Suprapubic skin (tissue), 4 donors: ENCODE measurements at places on chromosomes 7 and 10.

DNA sequence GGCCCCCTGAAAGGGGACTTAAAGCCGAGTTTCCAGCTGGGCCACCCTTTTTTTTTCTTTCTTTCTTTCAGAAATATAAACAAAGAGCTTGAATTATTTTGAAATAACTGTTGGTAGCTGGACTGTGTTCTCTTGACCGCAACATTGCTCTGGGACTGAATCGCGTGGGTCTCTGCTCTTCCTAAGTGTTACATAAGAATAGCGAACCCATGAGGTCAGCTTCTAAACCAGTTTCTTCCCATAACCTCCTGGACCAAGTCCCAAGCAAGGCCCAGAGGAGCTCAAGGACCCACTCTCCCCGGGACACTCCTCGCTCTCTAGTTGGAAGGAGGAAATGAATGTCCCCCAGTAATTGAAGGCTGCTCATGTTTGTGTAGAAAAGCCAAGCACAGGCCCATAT, 91.1 kb downstream of the CXCL12 start:
- DNase-seq = no peak

- no peak for DNase-seq
These were observed 19.9 kb downstream of the POLL start for GRCh38 chr10:101568054-101568745.

DNA sequence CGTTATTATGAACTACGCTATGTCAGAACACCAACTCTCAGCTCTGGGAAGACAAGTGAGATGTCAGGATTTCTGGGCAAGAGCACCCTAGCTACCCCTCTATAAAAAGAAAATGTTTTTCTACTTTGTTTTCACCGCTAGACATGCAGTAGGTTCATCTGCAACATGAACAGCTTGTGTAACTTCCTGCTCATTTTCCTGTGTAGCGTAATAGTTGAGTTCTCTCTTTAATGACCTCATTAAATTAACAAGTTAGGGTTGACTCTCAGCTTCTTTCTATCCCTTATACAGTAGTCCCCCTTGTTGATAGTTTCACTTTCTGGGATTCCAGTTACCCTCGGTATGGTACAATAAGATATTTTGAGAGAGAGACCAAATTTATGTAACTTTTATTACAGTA, 329.4 kb upstream of the ZNF32 start:
- DNase-seq = no peak

DNA sequence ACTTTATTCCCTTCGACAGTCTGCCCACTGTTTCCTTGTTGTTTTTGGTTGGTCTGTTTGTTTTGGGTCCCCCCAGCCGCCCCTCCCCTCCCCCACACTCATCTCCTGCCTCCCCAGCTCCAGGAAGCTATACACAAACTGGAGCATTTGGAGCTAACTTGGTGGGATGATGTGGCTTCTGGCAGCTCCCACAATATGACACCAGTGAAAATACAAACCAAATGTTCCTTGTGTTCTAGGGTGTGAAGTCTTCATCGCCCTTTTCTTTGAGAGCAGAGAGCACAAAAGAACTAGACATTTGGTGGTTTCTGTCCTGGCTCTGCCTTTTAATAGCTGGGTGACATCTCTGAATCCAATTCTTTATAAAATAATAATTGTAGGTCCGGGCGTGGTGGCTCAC, 33.8 kb downstream of the CREB5 start:
- no peak for DNase-seq

GRCh38 chr10:784403-785088, 95.1 kb upstream of the DIP2C start:
- DNase-seq = peak; percentile 77

DNA sequence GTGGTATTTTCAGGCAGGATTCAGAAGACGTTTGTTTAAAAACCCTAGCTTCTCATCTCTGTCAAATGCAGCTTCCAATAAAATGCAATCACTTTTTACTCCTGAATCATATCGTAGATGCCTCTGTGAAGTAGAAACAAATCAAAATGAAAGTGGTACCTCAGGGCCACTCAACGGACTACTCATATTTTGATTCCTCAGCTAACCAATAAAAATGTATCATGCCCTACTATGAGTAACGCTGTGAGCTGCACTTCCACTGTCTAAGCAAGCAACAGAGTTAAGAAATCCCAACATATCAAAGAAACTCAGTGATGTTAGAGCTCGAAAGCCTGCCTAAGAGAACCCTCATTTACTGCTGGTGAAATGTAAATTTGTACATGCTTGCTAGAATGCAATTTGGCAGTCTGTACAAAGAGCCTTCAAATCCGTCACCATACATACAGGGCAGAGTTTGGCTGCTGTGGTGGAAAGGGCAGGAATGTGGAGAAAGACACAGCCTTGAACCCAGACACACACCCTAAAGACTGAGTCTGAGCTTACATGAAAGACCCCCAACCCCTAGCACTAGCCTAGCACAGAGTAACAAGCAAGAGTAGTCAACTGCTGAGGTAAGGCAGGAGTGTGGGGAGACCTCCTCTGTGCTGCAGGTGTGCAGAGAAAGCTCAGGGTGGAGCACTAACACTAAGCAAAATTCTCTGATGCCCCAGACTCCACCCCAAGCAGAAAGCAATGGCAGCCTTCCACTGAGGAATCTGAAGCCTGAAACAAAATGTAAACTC, 151.5 kb downstream of the ANK3 start:
- DNase-seq = no peak

DNA sequence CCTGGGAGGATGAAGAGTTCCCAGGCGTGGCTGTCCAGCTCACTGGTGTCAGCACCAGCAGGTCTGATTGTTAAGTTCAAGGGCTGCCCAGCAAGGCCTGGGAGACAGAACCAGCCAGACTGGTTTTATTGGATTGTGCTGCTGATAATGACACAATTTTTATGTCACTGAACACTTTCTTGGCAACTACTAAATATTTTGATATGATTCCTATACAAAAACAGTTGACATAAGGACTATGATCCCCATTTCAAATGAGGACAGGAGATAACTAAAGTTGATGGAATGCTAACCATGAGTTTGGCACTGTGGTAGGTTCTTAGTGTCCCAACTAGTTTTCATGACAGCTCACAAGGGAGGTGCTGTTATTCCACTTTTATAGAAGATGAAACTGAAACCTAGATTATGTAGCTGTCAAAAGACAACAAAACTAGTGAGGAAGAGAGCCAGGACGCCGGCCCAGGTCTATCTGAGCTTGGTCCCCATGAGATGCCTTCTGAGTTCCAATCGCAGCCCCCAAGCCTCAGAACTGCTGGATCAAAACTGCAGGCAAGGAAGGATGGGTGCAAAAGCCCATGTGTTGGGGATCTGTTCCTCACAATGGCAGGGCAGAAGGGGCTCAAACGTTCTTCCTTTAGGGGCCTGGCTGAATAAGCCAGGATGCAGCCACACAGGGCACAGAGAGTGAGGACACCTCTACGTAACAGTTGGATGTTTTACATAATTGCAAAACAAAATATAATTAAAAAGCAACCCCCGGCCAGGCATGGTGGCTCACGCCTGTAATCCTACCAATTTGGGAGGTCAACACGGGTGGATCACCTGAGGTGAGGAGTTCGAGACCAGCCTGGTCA, 52.8 kb downstream of the COBL start:
- no peak for DNase-seq
